CD4-positive, alpha-beta T cell treated with Interleukin-6 at 100 ng/mL for 8 hours (primary cell): ENCODE measurements at places on chromosomes 7 and 10.

DNA sequence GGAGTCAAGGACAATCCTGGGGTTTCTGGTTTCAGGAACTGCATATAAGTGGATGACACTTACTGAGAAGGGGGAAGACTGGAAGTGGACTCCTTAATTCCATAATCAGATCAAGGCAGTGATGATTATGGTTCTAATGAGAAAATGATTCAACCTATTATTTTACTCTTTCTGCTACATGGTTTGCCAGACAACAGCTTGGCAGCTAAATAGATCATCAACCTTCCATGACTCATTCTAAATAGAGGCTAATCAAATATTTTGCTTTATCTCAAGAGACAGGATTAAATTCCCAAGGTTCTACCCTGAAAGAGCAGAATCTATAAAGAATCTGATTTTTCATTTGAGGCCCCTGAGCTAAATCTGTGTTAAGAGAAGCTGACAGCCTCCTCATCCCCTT, 46.3 kb downstream of the CNNM1 start:
- no peak for DNase-seq

GRCh38 chr10:52221923-52222322, 92.2 kb upstream of the DKK1 start:
- DNase-seq = no peak

DNA sequence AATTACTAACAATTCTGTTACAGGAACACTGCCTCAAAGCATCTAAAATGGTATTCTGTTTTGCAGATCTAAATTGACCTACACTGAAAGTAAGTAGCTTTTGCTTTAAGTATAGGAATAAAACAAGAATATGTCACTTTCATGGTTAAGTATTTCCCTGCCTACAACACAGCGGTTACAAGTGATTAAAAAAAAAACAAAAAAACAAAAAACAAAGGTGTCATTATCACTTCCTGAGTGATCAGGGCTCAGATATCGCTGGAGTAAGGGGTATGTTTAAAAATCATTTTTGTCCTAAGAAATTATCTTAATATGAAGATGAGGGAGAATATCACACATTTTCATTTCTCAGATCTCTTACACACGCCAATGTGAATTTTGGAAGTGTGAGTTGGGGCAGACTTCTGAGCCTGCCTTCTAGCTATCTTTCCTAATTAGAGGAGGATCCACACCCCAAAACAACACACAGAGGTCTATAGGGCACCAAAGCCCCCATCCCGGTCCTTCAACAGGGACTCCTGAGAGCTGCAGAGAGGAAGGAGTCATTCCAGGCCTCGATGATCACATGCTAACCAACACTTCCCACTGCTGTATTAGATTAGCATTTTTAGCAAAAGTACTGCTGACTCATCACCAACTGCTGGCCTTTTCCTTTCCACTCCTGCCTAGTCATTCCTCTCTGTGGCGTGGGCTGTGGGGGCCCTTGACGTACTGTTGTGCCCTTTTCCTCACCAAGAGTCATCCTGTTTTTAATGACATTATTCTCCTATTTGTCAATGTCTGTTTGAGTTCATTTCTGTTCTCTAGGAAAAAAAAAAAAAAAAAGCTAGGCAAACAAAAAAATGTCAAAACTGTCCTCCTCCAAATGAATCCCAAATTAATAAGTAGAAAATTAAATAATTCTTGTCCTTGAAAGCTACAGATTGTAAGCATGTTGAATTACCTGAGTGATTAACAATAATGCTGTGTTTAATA, 31.2 kb downstream of the PRTFDC1 start:
- DNase-seq = peak; percentile 7

GRCh38 chr10:129764901-129765663, 199.0 kb downstream of the EBF3 start:
- no peak for DNase-seq

DNA sequence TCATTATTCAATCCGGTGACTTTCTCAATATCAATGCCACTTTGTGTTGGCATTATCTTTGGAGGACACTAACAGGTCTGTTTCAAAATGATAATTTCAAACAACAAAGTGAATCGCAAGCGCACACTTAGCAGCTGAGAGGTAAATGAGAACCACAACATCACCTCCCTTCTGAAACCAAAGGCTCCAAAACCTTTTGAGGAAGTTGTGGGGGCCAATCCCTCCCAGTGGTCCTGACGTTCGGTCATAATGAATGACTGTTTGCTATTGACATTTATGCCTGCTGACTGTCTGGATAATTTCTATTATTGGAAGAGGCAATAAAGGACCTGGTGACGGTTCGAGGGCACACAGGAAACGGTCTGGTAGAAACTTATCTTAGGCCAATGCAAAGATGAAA, 1.8 kb downstream of the ADARB2 start:
- no peak for DNase-seq

GRCh38 chr7:19101909-19102308, 15.5 kb downstream of the TWIST1 start:
- DNase-seq = no peak

DNA sequence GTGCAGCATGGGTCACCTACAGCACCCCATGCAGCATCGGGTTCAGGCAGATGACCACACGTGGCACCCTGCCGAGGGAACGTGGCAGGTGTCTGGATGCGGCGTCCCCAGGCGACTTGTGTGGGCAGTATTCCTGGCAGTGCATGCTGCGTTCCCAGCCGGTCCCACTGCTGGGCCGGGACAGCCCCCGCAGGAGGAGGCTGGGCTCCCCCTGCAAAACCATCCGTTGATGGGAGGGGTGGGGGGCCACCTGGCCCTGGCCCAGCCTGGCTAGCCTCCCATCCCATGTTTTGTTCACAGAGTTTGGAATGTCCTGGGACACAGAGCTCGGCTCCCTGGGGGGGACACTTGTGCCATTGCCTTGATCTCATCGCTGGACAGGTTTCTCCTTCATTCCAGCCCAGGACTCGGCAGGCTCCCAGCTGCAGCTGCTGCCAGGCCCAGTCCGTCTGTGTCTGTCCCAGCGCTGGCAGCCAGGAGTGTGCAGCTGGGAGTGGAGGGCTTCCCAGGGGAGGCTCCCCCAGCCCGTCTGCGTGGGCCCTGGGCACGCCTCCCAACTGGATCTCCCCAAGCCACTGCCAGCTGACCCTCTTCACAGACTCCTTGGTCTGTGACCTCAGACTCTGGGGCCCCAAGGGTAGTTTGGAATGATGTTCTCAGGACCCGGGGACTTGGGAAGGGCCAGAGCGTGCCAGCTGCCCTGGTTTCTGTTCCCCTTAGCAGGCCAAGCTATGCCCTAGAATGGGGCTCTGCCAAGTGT, 32.6 kb downstream of the TMEM270 start:
- no peak for DNase-seq

GRCh38 chr10:215444-215843, 80.2 kb downstream of the ZMYND11 start:
- no peak for DNase-seq

GRCh38 chr10:95266674-95267095, 24.1 kb downstream of the PDLIM1 start:
- DNase-seq = no peak

- no peak for DNase-seq
Observed at GRCh38 chr10:132973903-132974241, 31.5 kb upstream of the CFAP46 start.

GRCh38 chr10:123475466-123475865, 190.7 kb upstream of the GPR26 start:
- no peak for DNase-seq

- DNase-seq = no peak
Observed at GRCh38 chr7:69710768-69711438, 112.6 kb downstream of the AUTS2 start.

DNA sequence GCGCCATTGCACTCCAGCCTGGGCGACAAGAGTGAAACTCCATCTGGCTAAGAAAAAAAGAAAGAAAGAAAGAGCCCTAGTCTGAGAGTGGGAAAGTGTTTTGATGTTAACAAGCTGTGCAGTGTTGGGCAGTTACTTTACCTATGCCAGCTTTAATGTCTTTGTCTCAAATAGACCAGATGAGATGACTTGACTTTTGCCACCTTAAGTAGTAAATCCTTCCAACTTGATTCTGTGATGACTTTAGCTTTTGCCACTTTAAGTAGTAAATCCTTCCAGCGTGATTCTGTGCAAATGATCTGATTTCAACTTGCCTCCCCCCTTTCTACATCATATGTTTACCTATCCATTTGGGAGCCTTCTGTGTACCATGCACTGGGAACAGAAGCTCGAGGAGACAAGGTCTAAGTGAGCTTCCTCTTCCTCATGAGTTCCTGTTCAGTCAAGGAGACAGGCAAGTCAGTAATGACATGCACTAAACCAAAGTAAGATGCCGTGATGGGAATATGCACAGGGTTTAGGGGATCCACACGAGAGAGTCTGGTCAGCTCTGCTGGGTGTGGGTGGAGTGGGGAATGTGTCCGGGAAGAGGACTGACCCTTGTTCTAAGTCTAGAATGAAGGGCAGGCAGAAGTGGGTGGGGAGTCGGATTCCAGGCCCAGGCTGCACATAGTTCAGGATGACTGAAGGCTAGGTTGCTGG, 17.2 kb downstream of the INPP5F start:
- DNase-seq = no peak

GRCh38 chr10:101414034-101414433, 60.1 kb downstream of the BTRC start:
- no peak for DNase-seq

DNA sequence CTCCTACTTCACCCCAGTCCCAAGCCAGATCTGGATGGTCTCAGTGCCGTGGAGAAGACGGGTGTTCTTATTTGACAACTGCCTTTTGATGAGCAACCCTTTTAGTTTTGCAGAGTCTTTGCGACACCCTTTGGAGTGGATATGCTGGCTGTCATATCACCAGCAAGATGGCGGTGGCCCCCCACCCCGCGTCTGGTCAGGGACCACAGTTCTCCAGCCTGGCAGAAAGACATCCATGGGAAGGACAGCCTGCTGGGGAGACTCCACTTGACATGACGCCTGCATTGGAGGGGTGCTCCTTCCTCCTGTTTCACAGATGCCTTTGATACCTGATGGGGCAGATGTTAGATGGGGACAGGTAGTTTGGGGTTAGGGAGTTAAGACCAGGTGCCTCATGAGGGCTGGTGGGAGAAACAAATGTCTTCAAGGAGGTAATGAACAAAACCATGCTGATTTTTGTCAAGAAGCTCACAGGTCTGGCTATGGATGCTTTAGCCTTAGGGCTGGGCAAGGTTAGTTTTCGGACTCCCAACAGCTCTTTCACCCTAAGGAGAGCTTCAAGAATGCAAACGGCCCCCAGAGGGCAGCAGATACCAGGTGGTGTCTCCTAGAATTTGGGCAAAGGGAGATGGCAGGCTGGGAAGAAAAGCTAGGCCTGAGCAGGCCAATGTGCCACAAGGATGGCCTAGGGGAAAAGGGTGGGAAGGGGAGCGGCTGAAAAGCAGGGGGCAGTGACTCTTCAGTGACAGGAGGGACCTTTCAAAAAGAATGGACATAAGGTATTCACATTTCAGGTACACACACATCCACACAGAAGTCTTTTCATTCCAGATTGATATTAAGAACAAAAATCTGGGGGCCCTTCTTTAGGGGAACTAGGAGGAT, 95.2 kb downstream of the CLEC2L start:
- peak; percentile 26 for DNase-seq

GRCh38 chr7:78234634-78235033, 436.1 kb downstream of the PHTF2 start:
- DNase-seq = no peak

DNA sequence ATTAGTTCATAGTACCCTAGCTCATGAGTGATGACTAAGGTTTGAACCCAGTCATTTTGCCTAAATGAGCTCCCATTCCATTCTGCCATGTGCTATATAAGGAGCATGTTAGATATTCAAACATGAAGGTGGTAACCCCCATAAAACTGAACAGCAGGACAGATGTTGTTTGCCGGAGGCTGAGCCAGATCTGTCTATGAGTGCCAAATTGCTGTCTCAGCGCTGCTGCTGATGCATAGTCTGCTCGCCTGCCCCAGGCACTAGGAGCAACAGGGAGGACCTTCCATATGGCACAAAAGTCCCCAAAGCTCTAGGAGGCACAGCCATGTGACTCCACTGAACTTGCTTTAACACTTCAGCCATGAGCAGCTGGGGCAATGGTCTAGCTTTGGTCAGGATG, 466.0 kb upstream of the GHITM start:
- DNase-seq = no peak

DNA sequence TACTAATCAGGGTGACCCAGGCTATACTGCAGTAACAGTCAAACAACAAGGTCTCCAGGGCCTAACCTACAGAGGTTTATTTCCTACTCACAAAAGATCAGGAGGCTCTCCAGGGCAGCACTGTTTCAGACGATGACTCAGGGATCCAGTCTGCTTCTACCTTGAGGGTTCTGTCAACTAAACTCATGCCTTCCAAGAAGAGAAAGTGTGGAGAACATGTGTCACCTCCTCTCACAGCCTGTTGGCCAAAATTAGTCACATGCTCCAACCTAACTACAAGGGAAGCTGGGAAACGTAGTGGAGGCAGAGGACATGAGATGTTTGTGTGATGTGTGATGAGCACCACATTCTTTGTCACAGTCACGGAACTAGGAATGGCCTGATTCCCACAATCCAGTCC, 14.7 kb upstream of the INA start:
- DNase-seq = no peak

DNA sequence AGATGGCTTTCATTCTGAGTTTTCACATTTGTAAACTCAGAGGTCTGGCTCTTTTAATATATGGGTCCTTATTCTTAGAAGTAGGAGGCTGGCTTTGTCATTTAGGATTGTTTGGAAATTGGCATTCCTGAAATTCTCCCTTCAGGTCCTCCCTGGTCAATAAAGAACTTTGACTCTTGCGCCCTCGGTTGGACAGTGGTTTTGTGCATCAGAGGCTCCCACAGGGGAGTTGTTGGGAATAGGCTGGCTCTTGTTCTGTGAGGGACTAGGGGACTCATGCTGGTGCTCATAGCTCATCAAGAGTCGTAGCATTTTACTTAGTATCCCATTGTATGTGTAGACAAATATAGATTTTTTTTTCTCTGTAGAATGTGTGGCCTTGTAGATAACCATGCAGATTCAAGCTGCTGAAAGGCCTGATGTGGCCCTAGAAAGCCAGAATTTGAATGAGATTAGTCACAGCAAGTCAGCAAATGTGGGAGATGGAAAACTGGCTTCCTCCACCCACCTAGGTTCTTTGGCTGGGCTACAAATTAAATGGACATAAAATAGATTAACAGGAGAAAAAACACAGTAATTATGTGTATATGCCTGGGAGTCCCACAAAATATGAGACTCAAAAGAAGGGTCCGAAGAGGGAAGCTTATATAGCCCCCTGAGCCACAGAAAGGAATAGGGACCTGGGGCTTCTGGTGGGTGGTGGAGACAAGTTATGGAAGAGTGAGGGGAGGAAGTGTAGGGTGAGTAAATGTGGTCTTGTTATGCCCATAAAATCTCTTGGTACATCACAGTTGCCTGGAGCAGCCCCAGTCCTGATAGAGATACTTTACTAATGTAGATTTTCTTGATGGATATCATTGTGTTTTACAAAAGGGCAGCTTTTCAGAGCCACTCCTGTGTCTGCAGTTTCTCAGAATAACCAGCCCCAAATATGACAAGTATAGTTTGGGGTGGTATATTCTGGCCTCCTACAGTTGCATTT, 94.6 kb upstream of the BTBD16 start:
- no peak for DNase-seq

GRCh38 chr7:145732521-145732920, 384.1 kb upstream of the CNTNAP2 start:
- no peak for DNase-seq
